ENCODE measurements at places on chromosomes 1 and 21. TPM values are rescaled to one million over a fixed set of nuclear protein-coding genes. Genes with fewer than 3 reads are reported as not detected.

MNDA gene
- 40.2 TPM for polyA plus RNA-seq

HOOK1 gene
- 1.1 TPM for polyA plus RNA-seq

NR5A2 gene
- 0.06 TPM for polyA plus RNA-seq

ACTL8 gene
- polyA plus RNA-seq, result not detected

PM20D1 gene
- 0.53 TPM for polyA plus RNA-seq

KRTAP19-1 gene
- not detected for polyA plus RNA-seq

LEMD1 gene
- not detected for polyA plus RNA-seq

PDXK gene
- polyA plus RNA-seq, result 17.9 TPM

CFHR4 gene
- not detected for polyA plus RNA-seq

CTSK gene
- polyA plus RNA-seq, result 28.5 TPM

TRNP1 gene
- 9.7 TPM for polyA plus RNA-seq

NBPF10 gene
- 0.78 TPM for polyA plus RNA-seq

SPRR2B gene
- polyA plus RNA-seq, result not detected

KRTAP19-7 gene
- not detected for polyA plus RNA-seq

ZNF648 gene
- polyA plus RNA-seq, result not detected

KRTAP6-3 gene
- polyA plus RNA-seq, result not detected

KMO gene
- 11.2 TPM for polyA plus RNA-seq

AK4 gene
- polyA plus RNA-seq, result 0.74 TPM

USH2A gene
- polyA plus RNA-seq, result not detected

DTL gene
- 0.76 TPM for polyA plus RNA-seq

KRTAP8-1 gene
- polyA plus RNA-seq, result not detected

KIF21B gene
- polyA plus RNA-seq, result 4.5 TPM

SSBP3 gene
- polyA plus RNA-seq, result 14.4 TPM

F3 gene
- polyA plus RNA-seq, result 1.1 TPM

OR6N2 gene
- polyA plus RNA-seq, result not detected

ADARB1 gene
- 9.1 TPM for polyA plus RNA-seq

CRYAA gene
- polyA plus RNA-seq, result not detected

DESI2 gene
- 5.3 TPM for polyA plus RNA-seq

PRDM16 gene
- polyA plus RNA-seq, result 0.99 TPM

PIGM gene
- 2.1 TPM for polyA plus RNA-seq

BRINP2 gene
- 0.39 TPM for polyA plus RNA-seq

LGR6 gene
- polyA plus RNA-seq, result 2.0 TPM

SLAMF6 gene
- polyA plus RNA-seq, result 35.2 TPM

OBSCN gene
- polyA plus RNA-seq, result 12.6 TPM

OR2T35 gene
- polyA plus RNA-seq, result not detected

DNAJC6 gene
- 0.20 TPM for polyA plus RNA-seq

RGSL1 gene
- polyA plus RNA-seq, result not detected

OR2L3 gene
- not detected for polyA plus RNA-seq

All from spleen (tissue), 13 donors.